Inflammatory macrophage treated with lipopolysaccharide for 4 hours (primary cell): ENCODE measurements at places on chromosomes 5 and 9.
A peak's percentile ranks its signal among the peaks of the same experiment; 100 is the strongest.

- DNase-seq, result no peak
These were observed 543 bp upstream of the DNM1 start for GRCh38 chr9:128202648-128203023.

DNA sequence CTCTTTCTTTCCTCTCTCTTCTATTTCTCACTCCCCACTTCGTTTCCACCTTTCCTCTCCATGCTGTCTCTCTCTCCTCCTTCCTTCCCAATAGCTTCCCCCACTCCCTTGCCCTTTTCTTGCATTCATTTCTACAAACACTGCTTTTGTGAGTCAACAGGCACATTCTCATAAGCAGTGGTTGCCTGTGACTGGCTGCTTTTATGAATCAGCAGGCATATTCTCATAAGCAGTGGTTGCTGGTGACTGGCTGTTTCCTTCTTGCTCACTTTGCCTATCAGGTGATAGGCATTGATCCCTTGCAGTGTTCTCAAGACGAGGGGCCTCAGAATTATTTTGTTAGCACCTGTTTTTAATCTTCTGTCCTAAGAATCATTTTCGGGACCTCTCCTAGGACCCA, 116.1 kb upstream of the ACTBL2 start:
- DNase-seq, result no peak

DNA sequence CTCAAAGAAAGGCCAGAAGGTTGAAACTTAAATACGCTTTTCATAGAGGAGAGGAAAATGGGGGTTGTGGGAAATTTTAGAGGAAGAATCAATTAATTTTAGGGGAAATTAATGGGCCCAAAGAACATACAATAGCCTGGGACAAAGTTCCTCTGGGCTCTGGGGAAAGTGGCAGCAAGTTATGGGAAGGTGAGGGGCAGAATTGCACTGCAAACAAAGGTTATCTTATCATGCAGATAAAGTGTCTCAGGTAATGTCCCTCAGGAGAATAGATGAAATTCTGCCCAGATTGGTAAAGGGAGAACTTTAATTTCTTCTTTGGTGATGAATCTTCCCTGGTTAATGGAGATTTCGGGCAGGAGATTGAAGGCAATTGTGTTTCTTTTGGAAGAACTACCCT, 326.1 kb upstream of the SLC24A2 start:
- DNase-seq, result no peak

DNA sequence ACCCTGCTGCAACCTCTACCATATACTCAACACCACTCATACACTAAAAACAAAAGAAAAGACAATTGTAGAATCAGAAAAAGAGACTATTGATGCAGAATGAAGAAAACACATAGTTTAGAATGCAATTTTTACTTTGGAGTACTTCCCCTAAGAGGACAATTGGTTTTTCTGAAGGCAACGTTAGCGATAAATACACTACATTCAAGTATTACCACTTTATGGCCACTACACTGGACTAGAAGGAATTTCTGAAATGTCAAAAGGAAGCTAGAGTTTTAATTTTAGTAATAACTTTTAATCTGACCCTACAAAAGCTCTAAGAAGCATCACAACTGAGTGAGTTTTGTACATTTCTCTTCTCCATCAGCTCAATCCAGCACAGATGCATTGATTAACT, 24.7 kb downstream of the PUM3 start:
- DNase-seq, result no peak

GRCh38 chr9:81472701-81473100, 216.6 kb downstream of the TLE1 start:
- no peak for DNase-seq

GRCh38 chr5:81855591-81855990, 104.7 kb upstream of the SSBP2 start:
- DNase-seq, result no peak

DNA sequence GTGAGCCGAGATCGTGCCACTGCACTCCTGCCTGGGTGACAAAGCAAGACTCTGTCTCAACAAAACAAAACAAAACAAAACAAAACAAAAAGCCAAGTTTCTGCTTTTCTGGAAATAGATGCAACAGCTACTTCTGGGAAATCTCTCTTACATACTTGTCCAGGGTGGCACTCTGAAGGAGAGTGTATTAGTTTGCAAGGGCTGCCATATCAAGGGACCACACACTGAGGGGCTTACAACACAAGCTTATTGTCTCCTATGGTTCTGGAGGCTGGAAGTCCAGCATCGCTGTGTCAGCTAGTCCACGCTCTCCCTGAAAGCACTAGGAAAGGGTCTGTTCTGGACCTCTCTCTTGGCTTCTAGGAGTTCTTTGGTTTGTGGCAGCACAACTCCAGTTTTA, 277.9 kb upstream of the WWC1 start:
- no peak for DNase-seq

DNA sequence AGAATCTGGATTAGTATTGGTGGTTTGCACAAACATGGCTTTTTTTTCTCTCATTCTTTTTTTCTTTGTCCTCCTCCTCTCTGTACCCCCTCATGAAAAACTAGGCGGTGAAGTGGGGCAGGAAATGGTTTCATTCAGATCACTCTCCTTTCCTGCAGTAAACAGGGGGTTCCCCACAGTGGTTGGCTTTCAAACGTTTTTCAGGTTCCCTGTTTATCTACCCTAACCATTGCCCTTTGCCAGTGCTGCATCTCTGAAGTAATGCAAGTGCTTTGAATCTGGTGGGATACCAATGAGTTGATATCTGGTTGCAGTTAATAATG, 29.8 kb downstream of the NR4A3 start:
- DNase-seq, result no peak

DNA sequence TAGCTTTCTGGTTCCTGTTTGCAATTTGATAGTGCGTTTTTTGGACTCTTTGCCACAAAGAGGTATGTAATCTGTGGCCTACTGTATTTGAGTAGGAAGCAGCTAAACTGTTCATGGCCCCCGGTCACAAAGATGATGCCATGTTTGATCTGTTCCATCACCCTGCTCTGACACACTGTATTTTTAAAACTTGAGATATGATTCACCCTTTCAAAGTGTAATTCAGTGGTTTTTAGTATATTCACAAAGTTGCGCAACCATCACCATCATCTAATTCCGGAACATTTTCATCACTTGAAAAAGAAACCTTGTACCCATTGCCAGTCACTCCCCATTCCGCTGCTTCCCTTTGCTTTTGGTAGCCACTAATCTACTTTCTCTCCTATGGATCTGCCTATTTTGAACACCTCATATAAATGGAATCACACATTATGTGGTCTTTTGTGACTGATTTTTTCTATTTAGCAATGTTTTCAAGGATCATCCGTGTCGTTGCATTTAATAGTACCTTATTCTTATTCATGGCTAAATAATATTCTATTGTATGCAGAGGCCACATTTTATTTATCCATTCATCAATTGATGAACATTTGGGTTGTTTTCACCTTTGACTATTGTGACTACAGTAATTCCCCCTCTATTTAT, 141.6 kb downstream of the NR3C1 start:
- DNase-seq, result peak; percentile 97

DNA sequence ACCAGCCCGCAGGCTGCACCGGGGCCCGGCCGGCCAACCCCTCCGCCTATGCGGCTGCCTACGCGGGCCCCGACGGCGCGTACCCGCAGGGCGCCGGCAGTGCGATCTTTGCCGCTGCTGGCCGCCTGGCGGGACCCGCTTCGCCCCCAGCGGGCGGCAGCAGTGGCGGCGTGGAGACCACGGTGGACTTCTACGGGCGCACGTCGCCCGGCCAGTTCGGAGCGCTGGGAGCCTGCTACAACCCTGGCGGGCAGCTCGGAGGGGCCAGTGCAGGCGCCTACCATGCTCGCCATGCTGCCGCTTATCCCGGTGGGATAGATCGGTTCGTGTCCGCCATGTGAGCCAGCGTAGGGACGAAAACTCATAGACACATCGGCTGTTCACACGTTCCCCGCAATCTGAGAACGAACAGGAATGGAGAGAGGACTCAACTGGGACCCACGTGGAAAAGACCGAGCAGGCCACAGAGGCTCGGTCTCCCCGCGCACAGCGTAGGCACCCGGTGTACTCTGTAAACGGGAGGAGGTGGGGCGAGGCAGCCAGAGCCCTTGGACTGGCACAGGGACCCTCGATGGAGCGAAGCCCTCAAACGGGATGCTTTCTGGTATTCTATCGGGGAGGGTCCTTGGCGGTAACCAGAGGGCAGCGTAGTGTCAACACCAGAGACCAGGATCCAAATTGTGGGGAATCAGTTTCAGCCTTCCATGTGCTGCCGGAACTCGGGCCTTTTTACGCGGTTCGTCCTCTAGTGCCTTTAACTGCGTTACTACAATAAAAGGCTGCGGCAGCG, 1.9 kb downstream of the FOXE1 start:
- DNase-seq, result no peak

DNA sequence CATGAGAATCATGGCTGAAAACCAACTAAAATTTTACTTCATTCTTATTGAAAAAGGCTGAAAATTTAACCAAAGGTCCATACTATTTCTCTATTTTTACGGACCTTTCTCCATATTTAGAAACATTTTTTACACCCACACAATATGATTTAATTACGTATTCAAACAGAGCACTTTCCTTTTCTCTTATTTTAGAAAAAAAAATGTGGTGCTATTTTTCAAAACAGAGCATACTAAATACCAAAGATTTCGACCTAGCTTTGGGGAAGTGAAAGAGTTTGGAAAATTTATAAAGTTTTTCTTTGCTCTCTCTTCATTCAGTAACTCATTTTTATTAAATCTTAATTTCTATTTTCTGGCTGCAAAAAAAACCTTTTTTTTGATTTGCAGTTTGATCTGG, 38.1 kb downstream of the RNF145 start:
- DNase-seq, result peak; percentile 74

DNA sequence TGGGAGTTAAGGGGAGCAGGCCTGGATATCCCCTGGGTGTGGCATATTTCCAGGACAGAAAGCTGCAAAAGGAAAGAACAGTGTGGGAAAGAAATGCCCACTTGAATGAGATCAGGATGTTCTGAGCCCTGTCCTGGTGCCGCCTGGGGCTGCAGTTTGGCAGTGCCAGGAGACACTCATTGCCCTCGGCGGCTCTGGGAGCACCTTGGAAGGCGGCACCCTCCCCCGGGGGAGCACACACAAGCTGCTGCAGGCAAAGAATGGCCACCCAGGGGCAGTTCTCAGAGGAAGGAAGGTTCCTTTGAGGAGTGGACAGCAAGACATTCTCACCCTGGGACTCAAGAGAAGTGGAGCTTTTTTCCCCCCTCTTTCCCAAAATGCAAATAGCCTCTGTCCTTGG, 305.3 kb downstream of the NTRK2 start:
- no peak for DNase-seq

- no peak for DNase-seq
These were observed 59.3 kb downstream of the RETREG1 start for GRCh38 chr5:16557477-16557876.

DNA sequence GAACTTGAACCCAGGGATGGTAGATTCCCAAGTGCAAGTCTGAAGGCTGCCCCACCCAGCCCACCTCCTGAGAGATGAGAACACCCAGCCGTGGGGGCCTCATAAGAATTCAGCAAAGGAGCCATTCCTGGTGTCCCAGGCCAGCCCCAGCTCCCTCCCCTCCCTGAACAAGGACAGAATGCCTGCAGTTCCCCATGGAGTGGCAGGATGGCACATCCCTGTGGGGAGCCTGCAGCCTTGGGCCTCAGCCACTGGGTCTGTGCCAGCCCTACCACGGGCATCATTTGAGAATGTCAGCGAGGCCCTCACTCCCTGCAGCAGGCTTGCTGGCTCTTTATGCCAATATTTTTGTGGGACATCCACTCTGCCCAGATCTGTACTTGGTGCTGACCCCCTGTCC, 36.2 kb upstream of the RAPGEF1 start:
- no peak for DNase-seq

- DNase-seq, result no peak
These were observed 169.2 kb upstream of the MAP1B start for GRCh38 chr5:71937921-71938698.

DNA sequence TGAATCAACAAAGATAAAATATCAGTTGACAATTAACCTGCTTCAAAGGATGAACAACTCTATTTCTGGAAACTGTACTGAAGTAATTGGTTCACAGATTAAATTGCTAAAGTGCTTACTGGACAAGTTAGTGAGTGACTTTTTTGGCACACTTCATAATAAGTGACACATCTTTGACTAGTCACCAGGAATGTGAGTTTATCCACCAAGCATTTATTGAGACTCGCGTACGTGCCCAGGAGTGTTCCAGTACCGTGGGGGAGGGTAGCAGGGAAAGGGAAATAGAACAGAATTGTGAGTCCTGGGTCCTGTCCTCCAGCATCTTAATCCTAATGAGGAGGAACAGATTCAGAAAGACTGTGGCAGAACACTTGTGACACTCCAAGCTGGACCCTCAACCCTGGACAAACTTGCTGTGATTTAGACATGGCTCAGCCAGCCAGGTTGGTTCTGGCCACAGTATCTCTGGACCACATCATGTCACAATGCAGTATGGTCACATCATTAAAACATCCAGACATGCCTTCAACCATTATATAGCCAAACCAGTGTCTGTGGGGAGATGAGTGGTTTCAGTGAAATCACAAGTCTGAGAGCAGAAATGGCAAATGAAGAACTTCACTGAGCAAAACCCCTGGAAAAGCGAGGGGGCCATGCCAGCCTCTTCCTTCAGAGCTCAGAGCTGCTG, 623.1 kb downstream of the BNC2 start:
- DNase-seq, result no peak

DNA sequence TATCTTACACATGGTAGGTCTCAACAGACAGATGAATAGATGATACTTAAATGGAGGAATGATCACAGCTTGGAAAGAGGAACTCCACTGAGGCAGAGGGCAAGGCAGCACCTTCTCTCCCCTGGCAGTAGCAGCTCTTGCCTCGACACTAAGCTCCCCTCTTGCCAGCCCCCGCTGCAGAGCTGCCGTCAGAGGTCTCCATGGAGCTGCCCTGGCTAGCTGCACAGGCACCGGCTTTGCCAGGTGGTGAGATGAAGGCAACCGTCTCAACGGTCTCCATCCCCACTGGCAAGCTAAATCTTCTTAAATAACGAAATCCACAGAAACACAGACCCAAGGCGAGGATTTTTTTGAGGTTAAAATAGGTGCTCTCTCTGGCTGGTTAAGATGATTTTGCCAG, 81.2 kb downstream of the CRB2 start:
- no peak for DNase-seq

DNA sequence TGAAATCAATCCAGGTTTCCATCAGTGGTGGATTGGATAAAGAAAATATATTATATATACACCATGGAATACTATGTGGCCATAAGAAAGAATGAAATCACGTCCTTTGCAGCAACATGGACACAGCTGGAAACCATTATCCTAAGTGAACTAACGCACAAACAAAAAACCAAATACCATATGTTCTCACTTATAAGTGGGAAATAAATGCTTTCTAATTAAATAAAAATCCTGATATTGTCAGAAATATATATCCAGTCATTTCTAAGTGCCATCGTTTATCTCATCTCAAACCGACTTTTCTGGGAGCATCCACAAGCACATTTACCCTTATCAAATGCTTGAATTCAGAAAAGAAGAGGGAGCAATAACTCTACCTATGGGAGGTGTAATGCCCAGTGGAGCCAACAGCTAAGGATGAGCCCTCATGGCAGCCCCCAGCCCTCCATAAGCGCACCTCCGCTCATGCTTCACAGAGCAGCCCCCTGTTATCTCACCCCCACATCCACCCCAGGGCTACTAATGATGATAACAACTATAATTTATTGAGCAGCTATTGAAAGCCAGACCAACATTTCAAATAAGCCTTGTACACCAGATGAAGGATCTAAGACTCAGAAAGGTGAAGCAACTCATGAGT, 101.7 kb upstream of the SPOCK1 start:
- no peak for DNase-seq
